Stimulated activated CD8-positive, alpha-beta memory T cell treated with anti-CD3 and anti-CD28 coated beads, Interleukin-4, amount 100 ng/mL, for 48 hours (primary cell): ENCODE measurements at places on chromosomes 11 and 22.

DNA sequence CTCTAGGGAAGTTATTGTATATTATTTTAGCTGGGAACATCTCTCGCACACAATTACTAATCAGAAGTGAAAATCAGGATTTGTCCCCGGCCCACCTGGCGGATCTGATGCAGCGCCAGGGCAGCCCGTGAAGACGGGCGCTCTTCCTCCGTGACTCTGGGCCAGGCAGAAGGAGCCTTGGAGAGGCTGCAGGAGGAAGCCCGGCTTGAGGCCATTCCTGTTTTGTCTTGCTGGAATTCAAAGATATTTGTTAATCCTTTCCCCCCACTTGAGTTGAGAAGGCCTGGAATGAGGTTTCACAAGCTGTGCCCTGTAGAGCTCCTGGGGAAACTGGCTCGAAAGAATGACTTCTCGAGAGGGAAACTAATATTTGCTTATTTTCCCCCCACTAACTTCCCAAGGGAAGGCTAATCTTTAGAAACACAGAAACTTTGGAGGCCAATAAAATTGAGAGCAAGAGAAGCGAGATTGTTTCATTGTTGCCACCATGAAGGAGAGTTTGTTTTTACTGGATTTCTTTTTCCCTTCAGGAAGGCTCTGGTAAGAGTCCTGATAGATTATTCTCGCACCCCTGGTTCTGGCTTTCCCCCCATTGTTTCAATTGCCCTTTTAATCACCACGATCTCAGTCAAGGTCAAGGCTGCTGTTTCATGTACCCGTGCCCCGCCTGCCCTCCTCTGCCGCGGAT lies 92.8 kb upstream of the SEPTIN5 start:
- DNase-seq, result no peak

- no peak for DNase-seq
Observed at GRCh38 chr11:57982776-57983175, 40.9 kb upstream of the OR9Q1 start.

GRCh38 chr11:77776455-77776854 lies 44.1 kb downstream of the RSF1 start:
- no peak for DNase-seq

GRCh38 chr11:76736773-76737495 lies 46.2 kb upstream of the TSKU start:
- DNase-seq, result no peak

GRCh38 chr22:40432157-40432556 lies 61.8 kb downstream of the SGSM3 start:
- DNase-seq, result no peak

- no peak for DNase-seq
Observed at GRCh38 chr11:79430280-79430679, 10.6 kb downstream of the TENM4 start.

- DNase-seq, result no peak
Observed at GRCh38 chr11:24298146-24298545, 198.7 kb upstream of the LUZP2 start.

GRCh38 chr11:46436113-46436512 lies 44.5 kb upstream of the CHRM4 start:
- no peak for DNase-seq

DNA sequence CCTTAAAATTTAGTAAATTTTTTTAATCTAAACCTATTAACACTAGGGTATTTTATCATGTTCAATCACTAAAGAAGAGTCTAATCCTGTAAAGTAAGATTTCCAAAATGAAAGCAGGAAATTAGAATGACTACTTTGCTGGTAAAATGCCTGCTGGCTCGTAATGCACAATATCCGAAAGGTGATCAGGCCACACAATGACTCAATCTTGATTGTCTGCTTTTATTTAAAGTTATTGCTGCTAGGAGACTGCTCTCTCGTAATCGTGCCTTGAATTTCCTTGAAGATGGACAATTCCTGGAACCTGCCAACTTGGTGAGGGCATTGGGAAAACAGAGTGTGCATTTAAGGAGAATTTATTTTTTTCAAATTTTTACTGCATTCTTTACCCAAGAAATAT lies 1786.5 kb upstream of the RAG2 start:
- DNase-seq, result no peak

DNA sequence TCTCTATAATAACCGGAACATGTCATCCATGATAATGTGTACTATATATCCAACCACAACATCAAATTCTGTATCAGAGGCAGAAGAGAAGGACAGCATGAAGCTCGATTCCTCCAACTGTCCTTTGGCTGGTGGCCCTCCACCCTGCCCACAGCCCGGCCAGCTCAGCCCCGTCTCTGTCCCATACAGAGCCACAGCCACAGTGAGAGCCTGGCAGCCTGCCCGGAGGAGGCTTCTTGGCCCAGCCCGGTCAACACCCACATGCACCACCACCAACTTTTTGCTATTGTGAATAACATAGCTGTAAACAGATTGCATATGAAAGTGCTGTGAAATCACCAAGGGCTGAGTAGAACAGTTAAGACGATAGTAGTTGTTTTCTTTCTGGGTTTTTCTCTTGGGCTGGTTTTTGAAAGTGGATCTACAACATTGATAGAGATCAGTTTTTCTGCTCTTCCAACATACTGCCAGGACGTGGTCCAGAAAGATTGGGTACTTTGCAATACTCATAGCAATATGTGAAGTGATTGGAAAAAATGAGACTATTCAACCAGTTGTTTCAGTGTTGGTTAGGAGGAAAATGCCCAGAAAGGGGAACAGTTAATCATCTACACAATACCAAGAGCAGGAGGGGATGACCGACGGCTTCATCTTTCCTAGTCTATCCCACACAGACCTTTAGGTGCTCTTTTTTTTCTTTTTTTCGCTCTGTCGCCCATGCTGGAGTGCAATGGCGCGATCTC lies 6.9 kb upstream of the TUBA8 start:
- DNase-seq, result peak; percentile 50

- DNase-seq, result no peak
Observed at GRCh38 chr22:48624401-48624800, 1203.3 kb downstream of the BRD1 start.

- DNase-seq, result no peak
Observed at GRCh38 chr22:45059296-45059695, 49.5 kb upstream of the PHF21B start.

DNA sequence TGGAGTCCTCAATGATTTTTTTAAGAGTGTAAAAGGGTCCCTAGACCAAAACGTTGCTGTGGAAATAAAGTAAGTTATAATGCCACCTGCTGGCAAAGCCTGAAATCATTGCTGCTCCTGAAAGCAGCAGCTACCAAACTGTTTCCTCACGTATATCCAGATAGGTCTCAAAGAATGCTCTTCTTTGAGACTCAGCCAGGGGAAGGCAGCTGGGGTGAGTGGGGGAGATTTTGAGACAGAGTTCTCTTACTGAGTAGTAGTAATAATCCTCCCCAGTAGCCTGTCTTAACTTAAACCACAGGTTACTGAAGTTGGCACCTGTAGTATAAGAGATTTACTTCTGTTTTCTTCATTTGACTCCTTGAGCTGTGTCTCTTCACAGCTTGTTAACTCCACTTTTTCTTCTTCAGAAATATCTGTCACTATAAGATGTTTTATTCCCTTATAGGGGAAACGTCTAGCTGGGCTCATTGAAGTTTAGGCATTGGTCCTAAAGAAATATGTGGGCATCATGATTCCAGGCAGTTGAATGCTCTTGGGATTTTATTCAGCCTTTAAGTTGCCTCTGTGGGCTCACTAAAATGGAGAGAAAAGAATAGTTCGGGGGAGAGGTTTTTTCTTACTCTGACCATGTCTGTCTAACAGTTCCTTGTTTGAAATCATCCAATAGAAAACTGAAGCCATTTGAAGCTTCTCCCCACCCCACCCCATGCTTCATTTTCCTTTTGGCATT lies 77.9 kb downstream of the BTBD10 start:
- DNase-seq, result peak; percentile 37

- no peak for DNase-seq
Observed at GRCh38 chr22:23591846-23592245, 11.8 kb upstream of the IGLL1 start.

GRCh38 chr22:24066865-24067264 lies 55.8 kb downstream of the CABIN1 start:
- DNase-seq, result no peak

- DNase-seq, result no peak
Observed at GRCh38 chr11:124123622-124124021, 8.4 kb downstream of the VWA5A start.

- no peak for DNase-seq
Observed at GRCh38 chr11:80031014-80031600, 590.3 kb upstream of the TENM4 start.

DNA sequence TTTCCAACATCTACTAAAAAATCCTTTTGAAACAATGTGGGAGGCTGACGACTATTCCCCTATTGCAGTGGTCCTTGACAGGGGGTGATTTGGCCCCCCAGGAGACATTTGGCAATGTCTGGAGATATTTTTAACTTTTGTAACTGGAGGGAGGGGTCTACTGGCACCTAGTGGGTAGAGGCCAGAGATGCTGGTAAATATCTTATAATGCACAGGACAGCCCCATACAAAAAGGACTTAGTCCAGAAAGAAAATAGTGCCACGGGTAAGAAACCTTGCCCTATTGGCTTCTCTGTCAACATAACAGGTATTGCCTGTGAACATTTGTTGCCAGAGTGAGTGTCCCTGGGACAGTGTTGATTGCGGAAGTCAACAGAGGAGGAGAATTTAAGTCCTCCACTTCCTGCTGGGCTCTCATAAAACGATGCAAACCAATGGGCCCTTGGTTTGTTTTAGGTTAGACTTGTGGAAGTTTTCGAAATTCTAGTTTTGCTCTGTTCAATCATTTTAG lies 101.6 kb downstream of the MAML2 start:
- no peak for DNase-seq
